GM23338 (cell line): ENCODE measurements at places on chromosomes 4 and X.

GRCh38 chr4:133146574-133147241 is 2.4 kb upstream of the PCDH10 start:
- no peak overlapping the region for H3K27ac ChIP-seq
- H3K36me3 ChIP-seq = no peaks in the 10 kb centered on the region
- peak; percentile 87 for DNase-seq

- H3K4me1 ChIP-seq = peaks cover 17% of the 10 kb centered on the region
- no peak overlapping the region for H3K4me3 ChIP-seq
- H3K27ac ChIP-seq = no peak overlapping the region
- H3K27me3 ChIP-seq = no peaks in the 10 kb centered on the region
Measured at GRCh38 chrX:14032406-14032805, 2.7 kb upstream of the GEMIN8 start.

GRCh38 chrX:97199501-97199900 is 315.8 kb downstream of the RPA4 start:
- H3K27ac ChIP-seq = no peak overlapping the region
- H3K4me1 ChIP-seq = no peaks in the 10 kb centered on the region
- H3K4me3 ChIP-seq = no peak overlapping the region
- no peaks in the 10 kb centered on the region for H3K36me3 ChIP-seq
- no peak for DNase-seq

- no peak overlapping the region for H3K4me3 ChIP-seq
- no peaks in the 10 kb centered on the region for H3K27me3 ChIP-seq
- peaks cover 21% of the 10 kb centered on the region for H3K4me1 ChIP-seq
- H3K36me3 ChIP-seq = no peaks in the 10 kb centered on the region
- H3K27ac ChIP-seq = no peak overlapping the region
Measured at GRCh38 chr4:181611946-181612600, 631.1 kb upstream of the TENM3 start.
